ENCODE measurements at places on chromosomes 6 and 20.

DNA sequence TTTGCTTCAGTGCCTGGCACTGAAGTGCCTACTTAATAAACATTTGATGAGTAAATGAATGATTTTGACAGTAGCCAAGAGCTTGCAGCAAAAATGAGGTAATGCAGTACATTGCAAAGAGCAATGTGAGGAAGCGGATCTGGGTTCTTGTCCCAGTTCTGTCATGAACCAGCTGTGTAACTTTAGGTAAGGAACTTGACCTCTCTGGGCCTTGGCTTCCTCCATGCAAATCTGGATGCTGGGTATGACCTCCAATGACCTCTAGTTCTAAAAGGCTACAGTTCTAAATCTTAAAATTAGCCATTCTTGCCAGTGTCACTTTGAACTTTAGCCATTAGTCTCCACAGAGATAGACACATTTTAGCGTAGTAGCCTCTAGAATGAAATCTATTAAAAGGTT is 3.6 kb upstream of the SAMD5 start:
- H3K4me1 ChIP-seq = peaks cover 7% of the 10 kb centered on the region
- no peak for DNase-seq
- H3K4me3 ChIP-seq = no peak overlapping the region
- H3K27me3 ChIP-seq = peaks cover 9% of the 10 kb centered on the region

GRCh38 chr20:11907621-11908020 is 10.1 kb upstream of the BTBD3 start:
- no peaks in the 10 kb centered on the region for H3K27me3 ChIP-seq
- no peak for DNase-seq
- H3K27ac ChIP-seq = no peak overlapping the region
- no peak overlapping the region for H3K4me3 ChIP-seq
- H3K4me1 ChIP-seq = peaks cover 5% of the 10 kb centered on the region

- no peaks in the 10 kb centered on the region for H3K36me3 ChIP-seq
- DNase-seq = no peak
- H3K27me3 ChIP-seq = peaks cover 2% of the 10 kb centered on the region
- no peaks in the 10 kb centered on the region for H3K4me1 ChIP-seq
- no peak overlapping the region for H3K27ac ChIP-seq
- H3K4me3 ChIP-seq = no peak overlapping the region
These were observed 67.9 kb downstream of the TTLL2 start for GRCh38 chr6:167392631-167393316.

DNA sequence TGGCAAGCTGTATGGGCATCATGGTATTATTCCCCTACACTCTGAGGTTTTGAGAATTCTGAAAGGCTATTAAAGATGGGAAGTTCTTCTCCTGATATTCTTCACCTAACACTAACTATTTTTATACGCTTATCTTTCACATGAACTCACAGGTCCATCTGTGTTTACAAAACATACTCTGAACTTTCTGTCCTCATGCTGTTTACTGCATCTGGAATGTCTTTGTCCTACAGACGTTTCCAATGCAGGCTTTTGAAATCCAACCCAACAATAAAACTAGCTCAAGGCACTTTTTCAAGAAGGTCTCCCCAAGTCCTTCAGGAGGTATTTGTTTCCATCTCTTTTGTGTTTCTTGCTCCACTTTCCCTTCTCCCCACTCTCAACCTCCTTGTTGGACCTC is 60.5 kb upstream of the MLIP start:
- no peak for DNase-seq
- H3K36me3 ChIP-seq = no peaks in the 10 kb centered on the region
- H3K4me3 ChIP-seq = no peak overlapping the region
- no peaks in the 10 kb centered on the region for H3K27me3 ChIP-seq
- 0 out of 2 replicates have a peak, but pooled peaks cover 4% of the 10 kb centered on the region for H3K4me1 ChIP-seq

DNA sequence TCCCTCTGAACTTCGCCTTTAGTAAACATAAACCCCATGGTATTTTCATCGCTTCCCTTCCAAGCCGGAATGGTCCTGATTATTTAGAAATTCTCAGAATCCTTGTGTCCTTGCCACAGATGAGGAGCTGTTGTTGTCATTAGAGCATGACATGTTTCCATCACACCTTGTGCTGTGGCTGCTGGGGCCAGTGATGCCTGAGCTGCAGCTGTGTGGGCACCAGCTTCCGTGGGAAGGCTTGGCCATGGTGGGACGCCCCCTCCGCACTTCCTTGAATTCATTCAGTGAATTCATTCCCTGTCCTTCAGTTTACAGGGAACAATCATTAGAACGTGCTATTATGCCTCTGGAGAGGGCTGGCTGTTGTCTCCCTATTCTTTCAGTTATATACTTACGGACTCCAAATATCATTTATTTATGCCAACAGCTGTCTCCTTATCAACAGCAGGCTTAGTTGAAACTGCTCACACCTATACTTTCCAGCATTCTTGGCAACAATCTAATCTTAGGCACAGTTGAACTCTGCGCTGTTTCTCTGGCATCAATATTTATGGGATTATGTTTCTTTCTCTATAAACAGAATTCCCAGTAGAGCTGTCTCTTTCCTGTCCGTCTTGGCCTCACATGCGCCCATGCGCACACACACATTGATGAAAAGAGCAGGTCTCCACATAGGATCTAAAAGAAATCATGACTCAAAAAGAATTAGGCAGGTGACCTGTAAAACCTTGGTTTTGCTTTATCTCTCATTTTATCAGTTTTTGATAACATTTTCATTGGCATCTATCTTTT is 9.0 kb downstream of the ADGRF1 start:
- no peaks in the 10 kb centered on the region for H3K36me3 ChIP-seq
- H3K4me3 ChIP-seq = no peak overlapping the region
- H3K27ac ChIP-seq = no peak overlapping the region
- DNase-seq = no peak
- H3K27me3 ChIP-seq = no peaks in the 10 kb centered on the region

- H3K4me3 ChIP-seq = no peak overlapping the region
- H3K27ac ChIP-seq = no peak overlapping the region
- no peaks in the 10 kb centered on the region for H3K27me3 ChIP-seq
- H3K4me1 ChIP-seq = peaks cover 16% of the 10 kb centered on the region
- H3K36me3 ChIP-seq = peaks cover 3% of the 10 kb centered on the region
These were observed 1.7 kb upstream of the TOMM34 start for GRCh38 chr20:44961870-44962267.

- H3K27me3 ChIP-seq = no peaks in the 10 kb centered on the region
- H3K4me1 ChIP-seq = no peaks in the 10 kb centered on the region
- H3K27ac ChIP-seq = no peak overlapping the region
- DNase-seq = no peak
- H3K36me3 ChIP-seq = no peaks in the 10 kb centered on the region
- no peak overlapping the region for H3K4me3 ChIP-seq
These were observed 67.0 kb upstream of the FOXQ1 start for GRCh38 chr6:1244941-1245340.

- no peaks in the 10 kb centered on the region for H3K27me3 ChIP-seq
- no peak for DNase-seq
- no peak overlapping the region for H3K4me3 ChIP-seq
These were observed 246.0 kb upstream of the ECI2 start for GRCh38 chr6:4381381-4381780.

- H3K27me3 ChIP-seq = no peaks in the 10 kb centered on the region
- H3K27ac ChIP-seq = no peak overlapping the region
- H3K4me1 ChIP-seq = peaks cover 9% of the 10 kb centered on the region
- H3K4me3 ChIP-seq = no peak overlapping the region
- no peaks in the 10 kb centered on the region for H3K36me3 ChIP-seq
These were observed 27.3 kb downstream of the COL21A1 start for GRCh38 chr6:56220078-56220477.

DNA sequence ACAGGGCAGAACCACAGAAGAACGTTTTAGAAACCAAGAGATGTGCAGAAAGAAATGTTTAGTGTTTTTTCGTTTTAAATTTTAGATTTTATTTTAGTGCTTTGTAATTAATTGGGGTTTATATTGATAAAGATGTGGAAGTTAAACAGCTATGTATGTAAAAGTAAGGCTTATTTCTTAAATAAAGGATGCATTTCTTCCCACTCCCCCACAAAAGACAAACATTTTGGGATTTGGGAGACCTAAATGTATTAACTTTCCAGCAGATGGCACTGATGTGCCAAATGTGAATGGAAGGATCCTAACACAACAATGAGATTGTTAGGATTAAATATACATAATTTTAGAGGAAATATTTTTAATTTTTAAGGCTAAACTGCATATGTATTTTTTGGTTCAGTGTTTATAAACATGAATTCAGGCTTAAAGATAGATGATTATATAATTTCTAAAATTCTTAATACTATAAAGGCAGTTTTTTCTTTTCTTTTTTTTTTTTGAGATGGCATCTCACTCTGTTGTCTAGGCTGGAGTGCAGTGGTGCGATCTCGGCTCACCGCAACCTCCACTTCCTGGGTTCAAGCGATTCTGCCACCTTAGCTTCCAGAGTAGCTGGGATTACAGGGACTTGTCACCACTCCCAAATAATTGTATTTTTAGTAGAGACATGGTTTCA is 12.0 kb downstream of the PFDN4 start:
- no peak for DNase-seq
- H3K4me3 ChIP-seq = no peak overlapping the region
- no peak overlapping the region for H3K27ac ChIP-seq
- H3K27me3 ChIP-seq = no peaks in the 10 kb centered on the region
- 0 out of 2 replicates have a peak, but pooled peaks cover 3% of the 10 kb centered on the region for H3K4me1 ChIP-seq
- peaks cover 17% of the 10 kb centered on the region for H3K36me3 ChIP-seq

DNA sequence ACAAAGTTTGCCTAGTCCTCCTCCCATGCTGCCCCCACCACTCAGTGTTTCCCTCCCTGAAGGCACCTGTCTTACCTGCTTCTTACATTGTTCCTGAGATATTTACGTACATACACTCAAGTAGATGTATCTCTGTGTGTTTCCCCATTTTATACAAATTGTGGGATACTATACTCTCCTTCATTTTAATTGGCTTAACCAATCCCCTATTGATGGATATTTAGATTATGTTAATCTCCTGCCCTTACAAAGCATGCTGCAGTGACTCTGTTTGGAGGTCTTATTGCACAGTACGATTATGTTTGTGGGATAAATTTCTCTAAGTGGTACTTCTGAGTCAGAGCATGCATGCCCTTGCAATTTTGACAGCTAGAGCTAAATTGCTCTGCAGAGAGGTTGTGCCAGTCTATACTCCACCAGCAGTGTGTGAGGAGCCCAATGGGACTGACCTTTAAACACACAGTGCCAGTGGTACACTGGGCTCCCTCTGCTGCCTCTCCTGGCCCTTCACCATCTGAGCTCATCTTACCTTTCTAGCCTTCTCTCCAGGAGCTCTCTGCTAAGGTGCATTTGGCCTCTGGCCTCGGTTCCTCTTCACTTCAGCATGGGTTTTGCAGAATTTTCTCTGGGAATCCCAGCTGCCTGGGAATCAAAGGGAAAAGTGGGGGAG is 57.4 kb downstream of the LYRM2 start:
- no peak overlapping the region for H3K4me3 ChIP-seq
- no peaks in the 10 kb centered on the region for H3K4me1 ChIP-seq
- no peak overlapping the region for H3K27ac ChIP-seq
- no peaks in the 10 kb centered on the region for H3K36me3 ChIP-seq
- no peak for DNase-seq
- no peaks in the 10 kb centered on the region for H3K27me3 ChIP-seq

DNA sequence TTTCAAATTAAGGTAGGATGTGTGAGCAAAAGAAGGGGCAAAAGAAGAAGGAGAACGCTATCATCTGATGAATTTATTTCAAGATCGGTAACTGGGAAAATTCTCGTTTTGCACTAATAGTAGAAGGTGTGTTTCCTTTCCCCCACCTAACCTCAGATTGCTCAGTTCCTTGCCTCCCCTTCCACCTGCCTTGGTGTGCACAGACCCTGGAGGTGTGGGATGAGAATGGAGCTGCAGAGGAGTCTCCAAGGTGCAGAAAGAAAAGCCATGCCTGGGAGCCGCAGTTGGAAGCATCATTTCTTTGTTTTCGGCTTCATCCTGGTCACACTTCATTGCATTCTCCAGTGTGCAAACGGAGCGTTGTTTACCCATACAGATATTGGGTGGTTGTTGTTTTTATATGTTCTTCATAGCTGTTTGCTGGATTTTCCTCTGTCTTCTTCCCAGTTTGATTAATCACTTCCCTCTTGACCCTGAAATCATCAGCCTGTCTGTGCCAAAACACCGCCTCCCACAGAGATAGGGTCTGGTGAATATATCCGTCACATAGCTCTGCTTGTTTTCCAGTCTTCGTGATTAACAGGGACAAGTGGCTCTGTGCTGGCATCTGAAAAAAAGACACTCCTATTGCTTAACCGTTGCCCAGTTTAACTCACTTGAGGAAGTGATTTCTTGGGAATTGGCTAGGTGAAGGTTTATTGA is 40.2 kb upstream of the NEDD9 start:
- no peaks in the 10 kb centered on the region for H3K4me1 ChIP-seq
- no peak overlapping the region for H3K4me3 ChIP-seq
- no peaks in the 10 kb centered on the region for H3K36me3 ChIP-seq
- H3K27me3 ChIP-seq = 0 out of 2 replicates have a peak, but pooled peaks cover 3% of the 10 kb centered on the region

DNA sequence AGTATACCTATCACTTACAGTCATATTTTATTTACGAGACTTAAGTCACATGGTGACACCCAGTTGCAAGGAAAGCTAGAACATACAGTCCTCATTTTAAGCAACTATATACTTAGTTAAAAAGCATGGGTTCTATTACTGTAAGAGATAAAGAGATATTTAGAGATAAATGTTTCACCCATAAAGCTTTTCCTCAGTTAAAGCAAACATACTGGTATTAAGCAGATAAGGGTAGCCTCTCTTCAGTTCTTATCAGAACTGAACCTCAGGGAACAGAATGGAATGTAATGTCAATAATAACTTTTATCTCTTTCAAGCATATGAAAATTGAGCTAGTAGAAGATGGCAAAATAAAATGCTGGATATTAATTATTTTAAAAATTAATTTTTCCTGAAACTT is 9.9 kb upstream of the ASCC3 start:
- 0 out of 2 replicates have a peak, but pooled peaks cover 3% of the 10 kb centered on the region for H3K4me1 ChIP-seq
- H3K27me3 ChIP-seq = no peaks in the 10 kb centered on the region
- H3K36me3 ChIP-seq = no peaks in the 10 kb centered on the region
- no peak overlapping the region for H3K4me3 ChIP-seq

- no peak overlapping the region for H3K4me3 ChIP-seq
- no peaks in the 10 kb centered on the region for H3K36me3 ChIP-seq
- no peaks in the 10 kb centered on the region for H3K27me3 ChIP-seq
- H3K4me1 ChIP-seq = no peaks in the 10 kb centered on the region
- DNase-seq = no peak
- no peak overlapping the region for H3K27ac ChIP-seq
These were observed 39.5 kb upstream of the ADGRF5 start for GRCh38 chr6:46961232-46961631.

DNA sequence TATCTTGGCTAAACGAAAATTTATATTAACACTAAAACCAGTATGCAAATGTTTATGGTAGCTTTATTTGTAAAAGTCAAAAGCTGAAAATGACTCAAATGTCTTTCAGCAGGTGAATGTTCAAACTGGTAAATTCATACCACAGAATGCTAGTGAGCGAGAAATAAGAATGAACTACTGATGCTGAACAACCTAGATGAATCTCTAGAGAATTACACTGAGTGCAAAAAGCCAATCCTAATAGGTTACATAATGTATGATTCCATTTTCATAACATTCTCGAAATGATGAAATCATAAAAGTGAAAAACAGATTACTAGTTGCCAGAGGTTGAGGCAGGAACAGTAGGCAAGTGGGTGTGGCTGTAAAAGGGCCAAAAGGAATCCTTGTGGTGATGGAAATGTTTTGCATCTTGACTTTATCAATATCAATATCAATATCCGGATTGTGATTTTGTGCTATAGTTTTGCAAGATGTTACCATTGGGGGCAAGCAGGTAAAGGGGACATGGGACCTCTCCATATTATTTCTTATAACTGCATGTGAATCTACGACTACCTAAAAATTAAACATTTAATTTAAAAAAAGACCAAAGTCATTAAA is 26.1 kb downstream of the ZNF311 start:
- no peak overlapping the region for H3K4me3 ChIP-seq
- no peak for DNase-seq
- H3K4me1 ChIP-seq = peaks cover 35% of the 10 kb centered on the region
- H3K27me3 ChIP-seq = no peaks in the 10 kb centered on the region
- no peaks in the 10 kb centered on the region for H3K36me3 ChIP-seq
